Nucleus accumbens (tissue), 56 donors: ENCODE measurements at places on chromosomes 6 and 20.

- DNase-seq, result no peak
Observed at GRCh38 chr6:105769987-105770386, 316.1 kb upstream of the PRDM1 start.

- DNase-seq, result no peak
Observed at GRCh38 chr6:54886932-54887584, 40.5 kb downstream of the FAM83B start.

DNA sequence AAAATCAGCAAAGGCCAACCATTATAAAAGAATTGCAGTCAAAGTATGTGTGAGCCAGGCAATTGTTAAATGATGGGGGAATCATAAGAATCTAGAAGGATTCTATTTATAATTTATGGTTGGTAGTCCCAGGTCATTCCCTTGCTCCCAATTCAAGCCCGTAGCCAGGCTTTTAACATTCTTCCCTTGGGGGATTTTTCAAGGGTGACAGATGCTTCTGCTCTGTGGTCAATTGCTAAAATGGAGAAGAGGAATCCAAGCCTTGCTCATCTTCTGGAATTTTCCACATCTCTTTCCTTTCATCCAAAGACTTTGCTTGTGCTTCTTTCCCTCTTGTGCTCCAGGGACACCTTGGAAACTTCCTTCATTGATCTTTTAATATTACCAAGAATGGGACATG is 18.0 kb upstream of the BCAS1 start:
- DNase-seq, result no peak

GRCh38 chr6:162814426-162814973 is 86.7 kb downstream of the PACRG start:
- DNase-seq, result no peak

DNA sequence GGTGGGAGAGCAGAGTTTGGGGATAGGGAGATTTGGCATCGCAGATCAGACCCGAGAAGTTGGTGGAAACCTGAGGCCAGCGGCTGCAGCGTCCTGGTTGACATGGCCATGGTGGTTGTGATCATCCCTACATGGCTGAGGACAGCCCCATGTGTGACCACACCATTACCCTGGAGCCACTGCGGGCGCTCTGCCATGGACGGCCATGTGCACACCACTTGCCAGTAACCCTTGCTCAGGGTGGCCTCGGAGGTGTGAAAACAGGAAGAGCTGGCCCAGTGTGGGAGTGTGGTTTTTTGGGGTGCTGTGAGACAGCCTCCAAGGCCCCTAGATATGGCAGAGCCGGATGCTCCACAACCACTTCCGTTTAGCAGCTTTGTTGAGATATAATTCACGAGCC is 64.4 kb downstream of the TMEM242 start:
- DNase-seq, result no peak

- no peak for DNase-seq
Observed at GRCh38 chr20:36462440-36463211, 78.7 kb upstream of the MYL9 start.

- DNase-seq, result no peak
Observed at GRCh38 chr6:4291453-4292403, 156.4 kb upstream of the ECI2 start.

DNA sequence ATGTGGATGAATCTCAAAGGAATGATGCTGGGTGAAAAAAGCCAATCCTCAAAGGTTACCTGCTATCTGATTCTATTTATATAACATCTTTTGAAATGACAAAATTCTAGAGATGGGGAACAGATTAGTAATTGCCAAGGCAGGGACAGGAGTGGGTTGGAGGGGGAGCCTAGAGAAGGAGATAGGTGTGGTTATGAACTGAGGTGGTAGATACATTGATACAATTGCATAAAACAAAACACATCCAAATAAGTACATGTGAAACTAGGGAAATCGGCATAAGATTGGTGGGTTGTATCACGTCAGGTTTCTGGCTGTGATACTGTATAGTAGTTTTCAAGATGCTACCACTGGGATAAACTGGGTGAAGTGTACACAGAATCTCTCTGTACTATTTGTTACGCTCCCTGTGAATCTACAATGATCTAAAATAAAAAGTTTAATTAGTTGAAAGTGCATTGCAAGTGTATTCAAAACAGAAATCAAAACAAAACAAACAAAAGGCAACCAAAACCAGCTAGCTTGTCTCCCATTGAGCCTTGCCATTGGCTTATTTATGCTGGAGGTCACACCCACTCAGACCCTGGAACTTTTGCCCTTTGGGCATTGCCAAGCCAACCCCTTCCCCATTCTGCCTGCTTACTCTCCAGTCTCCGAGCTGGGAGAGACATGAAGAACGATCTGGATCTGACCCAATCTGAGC is 27.8 kb downstream of the PPP1R16B start:
- DNase-seq, result no peak

GRCh38 chr20:56580226-56580625 is 47.2 kb downstream of the FAM209B start:
- DNase-seq, result no peak

- no peak for DNase-seq
Observed at GRCh38 chr6:148193063-148193680, 149.5 kb upstream of the SASH1 start.

GRCh38 chr6:127267646-127268625 is 1.3 kb downstream of the RNF146 start:
- no peak for DNase-seq

DNA sequence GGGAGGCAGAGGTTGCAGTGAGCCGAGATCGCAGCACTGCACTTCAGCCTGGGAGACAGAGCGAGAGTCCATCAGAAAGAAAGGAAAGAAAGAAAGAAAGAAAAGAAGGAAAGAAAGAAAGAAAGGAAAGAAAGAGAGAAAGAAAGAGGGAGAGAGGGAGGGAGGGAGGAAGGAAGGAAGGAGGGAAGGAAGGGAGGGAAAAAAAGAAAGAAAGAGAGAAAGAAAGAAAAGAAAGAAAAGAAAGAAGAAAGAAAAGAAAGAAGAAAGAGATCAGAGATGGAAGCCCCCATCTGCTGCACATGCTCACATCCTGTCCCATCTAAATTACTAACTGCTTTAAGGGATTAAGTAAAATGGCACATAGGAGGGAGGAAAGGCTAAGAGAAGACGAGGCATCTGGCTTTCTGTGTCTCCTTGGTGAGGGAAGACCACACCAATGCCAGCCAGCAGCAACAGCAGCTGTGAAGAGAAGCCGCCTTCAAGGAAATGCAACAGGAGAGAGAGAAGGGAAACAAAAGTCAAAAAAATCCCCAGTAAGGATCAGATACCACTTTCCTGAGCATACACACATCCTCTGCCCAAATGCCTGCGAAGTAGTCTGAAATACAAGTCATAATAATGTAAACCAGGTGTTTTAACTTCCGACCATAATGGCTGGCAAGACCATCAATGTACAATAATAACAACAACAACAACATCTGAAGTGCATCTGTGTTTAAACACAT is 300.2 kb upstream of the JARID2 start:
- no peak for DNase-seq

GRCh38 chr20:24698706-24699206 is 229.3 kb downstream of the SYNDIG1 start:
- no peak for DNase-seq

DNA sequence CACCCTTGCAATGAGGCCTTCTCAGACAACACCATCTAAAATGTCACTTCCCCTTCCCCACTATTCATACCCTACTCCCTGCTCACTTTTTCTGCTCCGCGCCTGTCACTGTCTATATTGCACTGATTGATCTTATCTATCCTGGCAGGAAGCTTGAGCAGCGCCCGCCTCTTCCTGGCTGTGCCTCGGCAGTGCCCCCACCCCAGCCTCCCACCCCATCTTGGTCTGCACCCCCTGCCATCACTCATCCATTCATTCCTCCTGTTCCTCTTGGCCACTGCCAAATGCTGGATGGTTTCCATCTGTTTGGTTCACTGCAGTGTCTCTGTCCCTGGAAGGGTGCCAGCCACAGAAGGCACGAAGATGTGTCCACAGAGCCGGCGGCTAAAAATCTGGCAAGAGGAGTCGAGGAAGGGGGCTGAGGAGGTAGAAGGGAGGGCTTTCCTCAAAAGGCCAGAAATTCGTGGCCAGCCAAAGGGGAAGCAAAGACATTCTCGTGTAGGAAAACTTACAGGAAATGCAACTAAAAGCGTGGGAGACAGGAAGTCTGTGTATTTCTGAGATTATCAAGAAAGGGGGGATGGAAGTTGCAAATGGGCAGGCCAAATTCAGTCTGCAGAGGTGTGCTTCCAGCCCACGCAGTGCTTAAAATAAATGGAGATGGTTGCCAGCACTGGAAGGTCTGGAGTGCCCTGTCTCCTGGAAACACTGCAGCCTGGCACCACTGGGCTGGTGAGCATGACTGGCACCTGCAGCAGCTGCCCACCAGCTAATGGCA is 27.6 kb downstream of the SYNJ2 start:
- peak; percentile 66 for DNase-seq

DNA sequence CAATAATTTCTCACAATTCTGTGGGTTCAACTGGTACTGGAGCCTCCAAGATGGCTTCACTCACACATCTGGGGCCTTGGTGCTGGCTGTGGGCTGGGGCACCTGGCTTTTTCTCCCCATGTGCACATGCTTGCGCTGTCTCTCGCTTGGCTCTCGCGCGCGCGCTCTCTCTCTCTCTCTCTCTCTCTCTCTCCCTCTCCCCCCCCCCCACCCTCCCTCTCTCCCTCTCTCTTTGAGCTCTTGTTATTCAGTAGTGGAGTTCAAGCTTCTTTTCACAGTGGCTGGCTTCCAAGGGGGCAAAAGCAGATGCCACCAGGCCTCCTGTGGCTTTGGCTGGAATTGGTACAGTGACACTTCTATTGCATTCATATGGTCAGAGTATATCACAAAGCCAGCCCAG is 10.8 kb upstream of the TBCC start:
- DNase-seq, result no peak

GRCh38 chr6:136213853-136214252 is 36.3 kb downstream of the MTFR2 start:
- DNase-seq, result no peak

GRCh38 chr6:3766214-3766613 is 14.7 kb upstream of the PXDC1 start:
- no peak for DNase-seq

DNA sequence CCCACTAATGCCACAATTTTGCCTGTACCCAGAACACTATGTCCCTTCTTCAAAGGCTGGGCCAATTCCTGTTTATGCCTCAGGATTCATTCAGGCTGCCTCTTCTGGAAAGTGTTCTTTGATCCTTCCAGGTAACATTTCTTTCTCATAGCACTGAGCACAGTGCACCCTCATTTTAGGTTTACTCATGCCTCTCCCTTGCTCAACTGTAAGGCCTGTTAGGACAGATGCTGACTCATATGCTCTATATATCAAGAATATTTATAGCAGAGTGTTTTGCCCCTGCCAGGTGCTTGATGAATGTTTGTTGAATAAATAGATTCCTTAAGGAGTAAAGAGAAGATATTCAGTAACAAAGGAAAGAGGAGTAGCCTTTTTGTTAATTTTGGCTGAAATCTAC is 263.9 kb downstream of the PHF3 start:
- no peak for DNase-seq

DNA sequence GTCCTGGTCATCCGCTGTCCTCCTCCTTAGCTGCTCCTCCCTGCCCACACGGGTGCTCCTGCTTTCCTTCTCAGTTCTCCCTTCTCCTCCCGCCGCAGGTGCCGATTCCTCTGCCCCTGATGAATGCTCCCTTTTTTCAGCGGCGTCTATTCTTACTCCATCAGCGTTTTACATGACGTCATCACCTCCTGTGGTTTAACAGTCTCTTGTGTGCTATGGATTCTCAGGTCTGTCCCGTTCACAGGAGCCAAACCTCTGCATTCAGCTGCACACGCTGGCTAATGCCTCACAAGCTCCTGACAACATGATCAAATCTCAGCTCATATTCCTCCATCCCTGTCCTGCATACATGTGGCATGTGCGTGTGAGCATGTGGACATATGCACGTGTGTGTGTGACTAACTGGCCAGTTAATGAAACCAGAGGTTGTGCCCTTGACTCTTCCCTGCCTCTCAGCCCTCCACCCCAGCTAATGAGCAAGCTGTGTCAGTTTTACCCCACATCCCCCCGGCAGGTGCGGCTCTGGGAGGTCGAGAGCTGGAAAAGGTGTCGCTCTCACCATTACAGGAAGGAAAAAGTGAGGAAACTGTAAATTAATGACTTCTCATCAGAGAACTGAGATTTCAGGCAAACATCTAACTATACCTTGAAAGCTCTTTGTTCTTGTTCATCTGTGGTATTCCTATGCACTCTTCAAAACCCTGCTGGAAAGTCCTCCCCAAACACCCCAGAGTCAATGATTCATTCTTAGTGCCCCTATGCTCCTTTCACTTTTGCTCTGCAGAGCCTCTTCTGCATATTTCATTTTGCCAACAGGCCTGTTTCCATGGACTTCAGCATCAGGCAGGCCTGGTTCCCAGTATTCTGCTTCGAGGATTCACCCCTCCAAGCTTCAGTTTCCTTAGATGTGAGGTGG is 163.1 kb downstream of the TTLL2 start:
- DNase-seq, result no peak

- DNase-seq, result no peak
Observed at GRCh38 chr6:106569428-106569827, 59.9 kb downstream of the RTN4IP1 start.

DNA sequence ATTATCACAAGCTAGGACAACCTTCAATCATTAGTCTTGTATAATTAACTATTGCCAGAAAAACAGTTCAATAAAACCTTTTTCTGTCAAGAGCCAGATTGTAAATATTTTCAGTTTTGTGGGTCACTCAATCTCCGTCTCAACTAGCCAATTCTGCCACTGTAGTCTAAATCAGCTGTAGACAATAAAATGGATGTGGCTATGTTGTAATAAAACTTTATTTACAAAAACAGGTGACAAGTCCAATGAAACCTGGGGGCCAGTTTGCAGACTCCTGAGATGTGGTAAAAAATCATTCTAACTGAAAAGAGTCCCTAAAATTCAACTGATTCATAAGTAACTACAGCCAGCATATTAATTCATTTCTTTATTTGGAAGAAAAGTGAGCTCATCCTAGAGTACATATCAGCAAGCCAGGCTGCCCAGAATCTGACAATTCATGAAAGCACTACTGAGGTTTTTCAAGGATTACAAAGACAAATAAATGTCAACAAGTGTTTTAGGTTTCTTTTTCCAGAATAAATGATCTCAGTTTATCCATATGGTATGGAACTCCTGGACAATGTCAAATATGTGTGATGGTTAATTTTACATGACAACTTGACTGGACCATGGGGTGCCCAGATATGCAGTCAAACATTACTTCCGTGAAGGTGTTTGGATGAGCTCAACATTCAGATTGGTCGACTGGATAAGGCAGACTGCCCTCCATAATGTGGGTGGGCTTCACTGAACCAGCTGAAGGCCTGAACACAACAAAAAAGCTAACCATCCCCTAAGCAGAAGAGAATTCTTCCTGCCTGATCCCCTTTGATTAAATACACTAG is 15.3 kb downstream of the CEP85L start:
- no peak for DNase-seq
